Activated naive CD4-positive, alpha-beta T cell treated with anti-CD3 and anti-CD28 coated beads, Interleukin-2, amount 10 ng/mL, durations not matched to agents 7 days and 5 days (primary cell): ENCODE measurements at places on chromosomes 7 and 10.
A peak's percentile ranks its signal among the peaks of the same experiment; 100 is the strongest.

- no peak for DNase-seq
Observed at GRCh38 chr10:127812041-127812440, 75.1 kb downstream of the FOXI2 start.

DNA sequence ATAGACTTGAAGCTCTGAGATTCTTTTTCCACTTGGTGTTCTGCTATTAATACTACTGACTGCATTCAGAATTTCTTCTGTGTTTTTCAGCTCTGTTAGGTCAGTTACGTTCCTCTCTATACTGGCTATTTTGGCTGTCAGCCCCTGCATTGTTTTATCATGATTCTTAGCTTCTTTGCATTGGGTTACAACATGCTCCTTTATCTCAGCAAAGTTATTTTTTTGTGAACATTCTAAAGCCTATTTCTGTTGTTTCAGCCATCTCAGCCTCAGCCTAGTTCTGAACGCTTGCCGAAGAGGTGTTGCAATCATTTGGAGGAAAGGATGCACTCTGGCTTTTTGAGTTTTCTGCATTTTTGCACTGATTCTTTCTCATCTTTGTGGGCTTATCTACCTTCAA is 201.5 kb upstream of the GNAI1 start:
- no peak for DNase-seq

DNA sequence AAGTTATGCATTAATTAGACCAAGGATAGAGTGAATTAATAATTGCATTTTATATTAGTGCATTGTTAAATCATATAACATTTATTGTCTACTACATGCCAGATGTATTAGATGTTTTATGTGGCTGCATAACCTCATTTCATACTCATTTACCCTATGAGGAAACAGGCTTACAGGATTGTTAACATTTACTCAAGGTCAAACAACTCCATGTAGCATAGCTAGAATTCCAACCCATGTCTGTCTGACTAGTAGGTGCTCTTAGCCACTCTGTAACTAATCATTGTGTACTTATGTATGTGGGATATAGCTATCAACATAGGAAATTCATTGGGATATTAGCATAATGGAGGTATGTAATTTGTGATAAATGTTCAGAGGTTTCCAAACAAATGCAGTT is 46.3 kb downstream of the PHYHIPL start:
- DNase-seq: no peak

DNA sequence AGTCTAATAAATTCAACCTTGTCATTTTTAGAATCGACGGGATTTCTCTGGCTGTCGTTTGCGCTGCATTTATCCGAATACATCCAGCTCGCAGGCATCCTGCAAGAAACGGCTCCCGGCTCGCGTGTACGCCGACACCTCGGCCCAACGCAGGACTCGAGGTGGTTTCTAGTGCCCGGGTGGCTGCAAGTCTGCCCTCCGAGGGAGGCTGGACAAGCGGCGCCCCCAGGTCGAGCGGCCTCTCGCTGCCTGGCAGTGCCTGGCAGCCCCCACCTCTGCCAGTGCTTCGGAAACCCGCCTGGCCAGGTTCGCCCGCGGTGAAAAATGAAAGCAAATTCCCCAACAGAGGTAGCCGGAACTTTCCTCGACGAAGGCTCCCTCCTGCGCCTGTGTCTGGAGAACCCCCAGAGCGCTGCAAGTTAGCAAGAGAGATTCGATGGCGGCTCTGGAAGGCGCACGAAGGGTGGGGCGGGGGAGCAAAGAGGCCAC is 5.7 kb upstream of the ZNF503 start:
- no peak for DNase-seq

DNA sequence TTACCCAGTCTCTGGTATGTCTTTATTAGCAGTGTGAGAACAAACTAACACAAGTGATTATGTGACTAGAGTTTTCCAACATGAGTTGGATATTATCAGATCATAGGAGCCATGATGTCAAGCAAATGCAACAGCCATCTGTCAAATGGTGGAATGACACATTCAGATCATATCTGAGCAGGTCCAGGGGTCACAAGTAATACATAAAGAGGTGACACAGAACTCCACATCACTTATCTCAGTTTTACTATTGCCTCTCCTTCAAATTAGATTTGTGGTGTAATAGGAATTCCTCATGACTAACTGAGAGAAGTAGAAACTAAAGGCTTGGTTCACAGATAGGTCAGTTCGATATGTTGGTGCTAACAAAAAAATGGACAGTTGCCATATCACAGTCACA is 12.2 kb upstream of the SAMD9L start:
- no peak for DNase-seq

DNA sequence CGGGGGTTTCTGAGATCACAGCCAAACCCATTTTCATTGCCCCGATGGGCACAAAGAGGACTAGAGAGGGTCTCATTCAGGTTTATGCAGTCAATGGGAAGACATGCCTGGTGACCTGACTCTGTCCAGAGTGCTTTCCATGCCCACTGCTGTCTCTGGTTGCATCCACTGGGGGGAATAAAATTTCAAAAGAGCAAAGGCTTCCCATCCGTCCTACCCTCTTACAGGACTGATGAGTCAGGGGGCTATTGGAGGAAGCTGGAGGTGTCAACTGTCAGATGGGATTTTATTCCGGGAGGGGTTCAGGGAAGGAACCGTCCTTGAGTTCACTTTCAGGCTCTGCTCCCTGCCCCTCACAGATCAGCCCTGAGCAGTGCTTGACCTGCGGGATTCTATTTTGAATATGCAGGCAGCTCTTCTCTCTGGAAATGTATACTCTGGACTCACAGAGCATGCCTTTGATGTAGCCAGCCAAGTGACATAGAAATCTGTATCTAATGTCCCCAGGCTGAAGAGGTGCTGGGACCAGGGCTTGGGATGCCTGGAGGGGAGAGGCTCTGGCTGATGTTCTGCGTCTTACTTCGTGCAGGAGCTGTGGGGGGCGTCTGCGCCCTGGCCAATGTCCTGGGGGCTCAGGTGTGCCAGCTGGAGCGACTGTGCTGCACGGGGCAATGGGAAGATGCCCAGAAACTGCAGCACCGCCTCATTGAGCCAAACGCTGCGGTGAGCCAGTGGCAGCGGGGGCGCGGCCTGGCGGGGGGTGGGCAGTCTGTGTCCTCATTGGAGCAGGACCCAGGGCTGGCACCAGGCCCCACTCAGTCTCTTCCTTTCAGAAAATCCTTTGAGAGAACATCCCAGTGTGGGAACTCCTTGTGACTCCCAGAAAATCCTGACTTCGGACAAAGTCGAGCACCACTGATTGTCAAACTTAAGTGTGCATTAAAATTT is 12.0 kb downstream of the C10orf62 start:
- no peak for DNase-seq

- peak; percentile 34 for DNase-seq
Observed at GRCh38 chr7:155965010-155965409, 152.7 kb upstream of the SHH start.

DNA sequence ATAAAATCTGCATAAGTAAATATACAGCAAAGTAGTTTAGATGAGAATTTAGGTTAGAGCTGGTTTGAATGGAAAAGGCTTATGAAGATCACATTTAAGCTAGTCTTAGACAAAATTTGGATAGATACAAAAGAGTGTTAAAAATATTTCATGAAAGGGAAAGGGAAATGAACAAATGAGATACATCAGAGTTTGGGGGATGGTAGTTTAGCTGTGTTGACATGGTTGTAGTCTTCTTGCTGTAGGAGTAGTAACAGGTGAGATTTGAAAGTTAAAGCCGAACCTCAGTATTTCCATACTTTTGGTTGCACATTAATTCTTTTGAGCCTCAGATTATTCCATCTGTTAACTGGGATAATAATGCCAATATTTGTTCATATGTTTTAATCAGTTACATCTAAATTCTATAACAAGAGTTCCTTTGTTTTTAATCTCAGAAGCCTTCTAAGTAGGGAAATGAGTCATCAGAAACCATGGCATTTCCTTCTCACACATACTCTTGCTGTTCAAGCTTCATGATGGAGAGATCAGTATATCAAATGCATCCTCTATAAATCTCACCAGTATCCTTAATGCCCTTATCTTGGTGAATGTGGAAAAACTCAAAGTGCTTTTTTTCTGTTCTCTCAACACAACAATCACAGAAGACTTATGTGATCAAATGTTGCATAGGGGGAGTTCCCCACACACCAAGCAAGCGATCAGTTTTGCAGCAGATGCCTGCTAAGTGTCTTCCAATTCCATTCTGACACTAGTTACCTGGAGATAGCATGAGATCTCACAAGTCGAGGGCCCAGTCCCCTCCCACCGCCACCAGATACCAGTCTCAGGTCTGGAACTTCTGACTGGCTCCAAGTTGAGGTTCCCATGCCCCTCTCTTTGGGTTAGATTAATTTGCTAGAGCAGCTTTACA is 84.7 kb downstream of the MAPK8 start:
- DNase-seq: no peak

DNA sequence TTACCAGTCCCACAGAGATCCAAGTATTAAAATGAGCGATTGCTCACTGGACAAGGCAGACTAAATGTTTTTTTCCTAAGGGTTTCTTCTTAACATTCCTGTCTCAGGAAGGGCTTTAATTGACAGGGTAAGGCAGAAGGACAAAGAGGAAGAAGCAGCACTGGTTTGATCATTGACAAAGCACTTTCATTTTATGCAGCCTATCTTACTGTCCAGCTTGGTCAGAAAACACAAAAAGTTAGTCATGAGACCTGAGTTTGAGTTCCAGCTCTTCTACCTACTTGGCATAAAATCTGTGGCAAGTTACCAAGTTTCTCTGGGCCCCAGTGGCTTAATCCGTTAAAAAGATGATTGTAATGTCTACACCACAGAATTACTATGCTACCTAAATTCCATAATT is 458.5 kb downstream of the GFRA1 start:
- no peak for DNase-seq

DNA sequence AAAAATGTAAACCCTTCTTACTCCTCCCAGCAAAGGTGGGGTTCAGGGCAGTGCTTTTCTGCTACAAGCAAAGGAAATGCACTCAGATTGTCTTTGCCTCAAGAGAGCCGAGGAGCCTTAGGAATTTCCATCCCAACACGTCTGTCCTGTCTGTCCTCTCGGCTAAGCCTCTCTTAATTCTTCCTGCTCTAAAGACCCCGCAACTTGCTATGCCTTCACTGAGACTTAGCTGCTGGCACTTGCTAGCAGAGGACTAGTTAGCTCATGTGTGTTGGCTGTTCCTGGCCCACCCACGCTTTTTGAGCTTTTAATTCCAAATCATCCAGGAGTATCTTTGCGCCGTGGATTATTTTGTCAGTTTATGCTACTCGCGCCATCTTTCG is 481 bp upstream of the NPM3 start:
- DNase-seq: no peak

GRCh38 chr7:148436571-148436970 is 154.0 kb upstream of the C7orf33 start:
- no peak for DNase-seq

DNA sequence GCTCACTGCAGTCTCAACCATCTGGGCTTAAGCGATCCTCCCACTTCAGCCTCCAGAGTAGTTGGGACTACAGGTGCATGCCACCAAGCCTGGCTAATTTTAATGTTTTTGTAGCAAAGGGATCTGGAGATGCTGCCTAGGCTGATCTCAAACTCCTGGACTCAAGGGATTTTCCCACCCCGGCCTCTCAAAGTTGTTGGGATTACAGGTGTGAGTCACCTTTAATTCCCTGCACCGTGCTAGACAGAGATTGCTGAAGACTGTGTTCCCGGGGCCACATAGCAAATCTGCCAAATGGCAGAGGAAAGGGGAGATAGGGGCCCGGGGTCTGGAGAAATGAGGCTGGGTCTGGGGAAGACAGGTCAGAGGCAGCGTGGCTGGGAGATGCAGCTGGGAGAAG is 20.6 kb upstream of the PSMG3 start:
- DNase-seq: no peak
